ENCODE measurements at places on chromosomes 5 and 9.

DNA sequence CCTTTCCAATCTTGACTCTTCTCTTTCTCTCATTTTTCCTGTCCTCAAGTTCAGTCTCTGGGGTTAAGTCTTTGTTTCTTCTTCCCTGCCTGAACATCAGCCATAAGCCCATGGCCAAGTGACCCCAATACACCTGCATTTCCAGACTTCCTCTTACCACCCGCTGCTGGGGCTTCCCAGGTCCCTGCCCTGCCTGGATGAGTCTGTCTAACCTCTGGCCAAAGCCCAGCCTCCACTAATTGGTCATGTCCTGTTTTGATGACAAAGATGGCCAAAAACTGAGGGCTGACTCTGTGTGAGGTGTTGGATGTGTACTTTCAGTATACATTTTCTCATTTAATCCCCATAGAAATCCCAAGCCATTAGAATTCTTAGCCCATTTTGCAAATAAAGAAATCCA, 47.3 kb downstream of the SH3TC2 start:
- DNase-seq = no peak

DNA sequence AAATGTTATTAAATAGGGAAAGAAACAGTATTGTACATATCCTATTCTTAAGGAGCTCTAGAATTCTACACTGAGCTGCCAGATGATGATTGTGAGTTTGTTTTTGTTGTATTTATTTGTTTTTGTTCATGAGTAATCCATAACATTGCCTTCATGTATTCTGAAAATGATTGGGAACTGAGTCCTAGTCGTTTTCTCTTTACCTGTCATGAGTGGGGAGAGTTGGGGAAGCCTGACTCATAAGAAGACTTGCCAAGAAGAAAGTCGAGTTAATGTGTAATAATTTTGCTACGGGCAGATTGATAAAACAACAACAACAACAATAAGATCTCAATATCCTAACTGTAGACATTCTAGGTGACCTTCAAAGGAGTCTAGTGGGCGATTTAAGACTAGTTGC, 103.8 kb downstream of the ANKRD55 start:
- no peak for DNase-seq

GRCh38 chr9:20083390-20083789, 294.6 kb upstream of the SLC24A2 start:
- DNase-seq = no peak

- DNase-seq = no peak
Observed at GRCh38 chr5:151094852-151095245, 14.0 kb upstream of the TNIP1 start.

DNA sequence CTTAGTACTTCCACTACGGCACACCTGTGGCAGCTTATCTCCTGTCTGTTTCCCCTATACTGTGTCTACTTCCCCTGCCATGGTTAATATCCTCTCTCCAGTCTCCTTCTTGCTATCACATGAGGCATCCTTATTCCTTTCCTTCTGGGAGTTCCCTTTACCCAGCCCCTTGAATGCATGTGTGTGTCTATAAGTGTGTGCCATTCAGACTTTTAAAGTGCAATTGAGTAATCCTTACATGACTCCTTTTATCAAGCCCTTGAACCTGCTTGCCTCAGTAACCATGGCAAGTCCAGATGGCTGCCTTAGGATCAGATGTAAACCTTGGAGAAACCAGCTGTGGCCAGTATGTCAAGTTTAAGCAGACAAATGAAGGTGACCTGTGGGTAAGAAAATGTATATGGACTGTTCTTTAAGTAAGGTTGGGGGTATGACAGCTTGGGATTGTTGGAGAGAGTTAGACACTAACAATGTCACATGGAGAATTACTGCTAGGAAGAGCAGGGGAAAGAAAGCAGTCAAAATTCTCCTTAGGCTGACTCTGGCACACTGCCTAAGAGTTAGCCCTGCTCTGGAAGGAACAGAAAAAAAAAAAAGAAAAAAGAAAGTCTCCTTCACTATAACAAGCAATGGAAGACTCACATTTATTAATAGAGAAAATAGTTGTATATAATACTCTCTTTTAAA, 142.1 kb downstream of the HINT1 start:
- DNase-seq = no peak

- DNase-seq = no peak
Observed at GRCh38 chr5:112279082-112279481, 140.0 kb downstream of the EPB41L4A start.

GRCh38 chr5:126460977-126461376, 37.8 kb downstream of the GRAMD2B start:
- DNase-seq = no peak

- no peak for DNase-seq
Observed at GRCh38 chr5:79694183-79694582, 4.5 kb downstream of the CMYA5 start.

- DNase-seq = peak; percentile 48
Observed at GRCh38 chr9:128162215-128163026, 2.4 kb downstream of the BBLN start.

DNA sequence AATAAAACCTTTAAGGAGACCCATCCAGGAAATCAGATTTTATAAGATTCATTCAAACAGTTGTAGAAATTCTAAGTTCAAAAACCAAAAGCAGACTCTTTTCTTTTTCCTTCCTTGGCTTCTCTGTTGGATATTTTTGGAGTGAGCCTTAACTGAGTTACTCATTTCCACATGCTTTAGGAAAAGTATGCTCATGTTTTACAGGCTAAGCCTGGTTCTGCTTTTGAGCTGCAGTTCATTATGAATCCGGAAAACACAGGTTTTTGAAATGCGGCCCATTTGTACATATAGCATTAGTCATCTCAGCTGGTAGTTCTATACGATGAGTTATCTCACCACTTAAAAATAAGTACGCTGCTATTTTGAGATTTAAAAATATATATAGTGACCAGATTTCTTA, 156.6 kb upstream of the DMRT1 start:
- DNase-seq = no peak

- no peak for DNase-seq
Observed at GRCh38 chr5:96340357-96340756, 92.7 kb downstream of the PCSK1 start.

- no peak for DNase-seq
Observed at GRCh38 chr9:35859310-35859989, 10.8 kb downstream of the OR13J1 start.

DNA sequence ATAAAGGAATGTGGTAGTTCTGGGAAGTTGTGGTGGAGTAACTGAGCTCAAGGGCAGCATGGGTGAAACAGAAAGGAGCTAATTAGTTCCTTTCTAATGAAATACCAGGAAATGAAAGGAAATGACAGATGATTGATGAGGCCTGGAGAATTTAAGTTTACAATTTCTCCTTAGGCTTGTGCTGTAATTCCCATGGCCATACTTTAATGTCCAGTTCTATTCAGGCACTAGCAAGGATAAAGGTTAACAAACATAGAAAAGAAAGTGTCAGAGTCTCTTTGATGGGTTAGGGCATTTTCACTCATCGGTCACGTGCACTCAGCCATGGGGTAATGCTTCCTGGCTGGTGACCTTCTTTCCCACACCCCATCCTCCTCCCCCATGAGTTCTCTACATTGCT, 70.3 kb downstream of the CTSL start:
- DNase-seq = no peak

DNA sequence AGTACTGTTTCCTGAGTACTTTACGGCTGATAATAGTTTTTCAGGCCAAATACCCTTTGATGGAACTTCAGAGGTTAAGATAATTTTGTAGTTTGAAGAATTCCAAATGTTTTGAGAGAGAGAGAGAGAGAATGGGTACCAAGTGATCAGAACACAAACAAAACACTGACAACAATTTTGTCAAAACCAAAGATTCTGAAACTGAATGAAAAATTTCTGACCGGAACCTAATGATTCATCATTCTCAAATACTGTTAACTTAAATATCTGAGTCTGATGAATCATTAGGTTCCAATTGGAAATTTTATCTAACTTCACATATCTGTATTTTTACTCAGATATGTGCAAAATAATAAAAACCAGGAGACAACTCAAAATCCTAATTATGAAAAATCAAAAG, 4.0 kb downstream of the LMBRD2 start:
- DNase-seq = no peak

DNA sequence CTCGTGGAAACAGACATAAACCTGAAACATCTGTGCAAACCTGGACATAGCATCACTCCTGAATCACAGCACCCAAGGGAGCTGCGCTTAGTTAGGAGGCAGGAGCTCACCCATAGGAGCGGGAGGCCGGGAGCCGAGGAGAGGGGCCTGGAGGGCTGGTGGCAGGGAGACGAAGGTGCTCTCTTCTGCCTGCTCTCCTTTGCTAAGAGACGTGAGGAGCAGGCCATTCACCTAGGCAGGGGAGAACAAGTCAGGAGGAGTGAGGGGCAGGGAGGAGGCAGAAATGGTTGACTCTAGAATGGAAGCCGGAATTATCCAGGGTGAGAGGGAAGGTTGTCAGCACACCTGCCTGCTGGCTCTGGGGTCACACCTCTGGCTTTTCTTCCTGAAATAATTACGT, 398.4 kb upstream of the IRX2 start:
- no peak for DNase-seq

DNA sequence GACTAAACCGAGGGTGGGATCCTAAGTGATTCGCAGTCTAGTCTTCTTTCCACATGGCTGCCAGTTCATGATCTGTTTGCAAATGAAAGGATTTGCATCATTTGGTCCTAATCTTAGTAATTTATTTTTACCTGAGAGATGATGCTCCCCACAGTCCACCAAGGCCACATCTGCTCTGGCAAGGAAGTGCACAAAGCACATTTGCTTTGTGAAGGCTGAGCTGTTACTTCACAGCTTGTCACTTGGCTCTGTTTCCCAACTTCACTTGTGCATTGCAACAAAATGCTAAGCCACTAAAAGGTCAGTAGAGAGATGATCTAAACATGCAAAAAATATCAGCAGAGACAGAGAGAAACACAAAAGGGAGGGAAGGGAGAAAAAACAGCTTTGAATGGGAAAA, 128.5 kb upstream of the VLDLR start:
- DNase-seq = peak; percentile 71

DNA sequence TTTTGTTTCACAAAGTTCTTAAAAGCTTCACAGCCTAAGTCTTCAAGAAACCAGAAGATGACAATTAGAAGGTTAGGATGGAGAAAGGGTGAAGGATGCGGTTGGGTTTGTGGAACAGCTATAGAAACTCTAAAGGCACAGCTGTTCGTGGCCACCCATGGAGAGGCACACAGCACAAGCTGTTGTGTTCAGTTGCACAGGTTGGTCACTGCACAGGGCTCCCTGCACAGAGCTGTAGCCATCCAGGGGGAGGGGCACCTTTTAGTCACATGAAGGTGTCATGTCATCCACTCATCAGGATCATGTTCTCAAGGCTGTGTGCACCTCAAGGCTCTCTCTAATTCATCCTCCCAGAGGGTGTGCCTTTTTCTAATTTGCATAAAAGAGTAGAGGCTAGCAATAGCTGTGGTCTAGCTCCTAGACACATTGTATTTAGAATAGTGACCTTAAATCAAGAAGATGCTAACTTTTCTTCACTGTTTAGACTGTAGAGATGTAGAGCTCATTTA, 5.0 kb upstream of the RASGRF2 start:
- no peak for DNase-seq

DNA sequence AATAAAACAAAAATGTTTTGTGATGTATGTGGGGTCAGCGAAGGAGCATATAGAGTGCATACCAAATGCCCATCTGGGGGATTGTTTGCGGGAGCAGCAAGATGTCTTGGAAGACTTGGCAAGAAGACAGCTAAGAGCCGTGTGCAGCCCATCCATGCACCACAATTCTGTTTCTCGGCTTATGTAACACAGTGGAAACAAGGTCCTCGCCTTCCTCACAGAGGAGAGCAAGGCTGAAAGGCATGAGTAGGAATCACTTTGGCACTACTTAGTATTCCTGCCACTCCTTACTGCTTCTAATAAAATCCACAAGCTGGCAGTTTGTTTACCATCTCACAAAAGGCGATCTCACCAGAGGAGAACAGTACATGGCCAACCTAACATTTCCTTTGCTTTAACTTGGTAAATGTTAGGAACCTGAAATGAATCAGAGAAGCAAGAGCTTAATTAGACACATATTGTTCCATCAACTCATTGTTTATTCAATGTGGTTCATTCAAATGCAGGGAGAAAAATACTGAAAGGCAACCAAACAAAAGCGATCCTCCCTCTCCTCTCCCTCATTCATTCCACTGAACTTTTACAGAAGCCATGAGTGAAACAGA, 648.1 kb downstream of the ACTL7B start:
- DNase-seq = no peak

DNA sequence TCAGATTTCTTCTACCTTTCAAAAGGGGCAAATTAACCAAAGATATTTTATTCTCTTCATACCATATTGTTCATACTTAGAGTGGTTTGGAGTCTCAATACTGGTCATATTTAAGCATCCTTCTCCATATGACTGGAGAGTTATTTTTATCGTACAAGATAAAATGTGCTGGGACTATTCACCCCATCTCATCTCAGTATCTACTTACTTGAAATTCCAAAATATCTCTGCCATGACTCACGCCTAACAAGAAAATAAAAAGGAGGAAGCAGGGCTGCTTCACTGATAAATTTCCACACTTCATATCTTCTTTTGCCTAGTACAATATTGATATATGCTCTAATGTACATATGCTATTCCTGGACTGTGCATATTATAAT, 277.9 kb upstream of the CDH9 start:
- DNase-seq = no peak

- no peak for DNase-seq
Observed at GRCh38 chr5:139910901-139911300, 115.3 kb downstream of the PSD2 start.

DNA sequence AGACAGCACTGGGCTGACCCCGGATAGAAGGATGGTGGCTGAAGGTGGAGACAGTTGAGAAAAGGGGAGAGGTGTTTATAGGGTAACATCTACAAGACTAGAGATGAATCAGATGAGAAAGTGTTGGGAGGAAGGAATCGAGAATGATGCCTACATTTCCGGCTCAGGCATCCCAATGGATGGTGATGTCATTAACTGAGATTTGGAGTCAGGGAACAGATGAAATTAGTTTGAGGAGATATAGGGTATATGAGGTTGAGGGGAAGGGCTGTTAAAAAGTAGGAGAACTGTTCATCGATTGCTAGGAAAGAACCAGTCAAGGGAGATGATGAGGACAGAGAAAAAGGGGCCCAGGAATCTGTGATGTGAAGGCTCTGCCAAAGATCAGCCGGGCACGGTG, 24.7 kb upstream of the IQGAP2 start:
- DNase-seq = no peak

GRCh38 chr5:139094154-139095131, 103.7 kb downstream of the SIL1 start:
- DNase-seq = no peak

- no peak for DNase-seq
Observed at GRCh38 chr9:122218071-122218934, 10.5 kb downstream of the LHX6 start.

GRCh38 chr5:138654281-138654867, 79.2 kb upstream of the HSPA9 start:
- DNase-seq = no peak
